Epithelial cell of proximal tubule (primary cell): ENCODE measurements at places on chromosomes 1 and 21. TPM values are rescaled to one million over a fixed set of nuclear protein-coding genes. Genes with fewer than 3 reads are reported as not detected.

- DNase-seq: no peak
These were observed 24.2 kb downstream of the PDE9A start for GRCh38 chr21:42677339-42678321.

Gene TEDDM1
- total RNA-seq: not detected in 2 replicates

- DNase-seq: no peak
These were observed 447.9 kb downstream of the CAMTA1 start for GRCh38 chr1:7233237-7233540.

Gene HAO2
- not detected in 2 replicates for total RNA-seq
